ENCODE measurements at places on chromosomes 16 and 17.

DNA sequence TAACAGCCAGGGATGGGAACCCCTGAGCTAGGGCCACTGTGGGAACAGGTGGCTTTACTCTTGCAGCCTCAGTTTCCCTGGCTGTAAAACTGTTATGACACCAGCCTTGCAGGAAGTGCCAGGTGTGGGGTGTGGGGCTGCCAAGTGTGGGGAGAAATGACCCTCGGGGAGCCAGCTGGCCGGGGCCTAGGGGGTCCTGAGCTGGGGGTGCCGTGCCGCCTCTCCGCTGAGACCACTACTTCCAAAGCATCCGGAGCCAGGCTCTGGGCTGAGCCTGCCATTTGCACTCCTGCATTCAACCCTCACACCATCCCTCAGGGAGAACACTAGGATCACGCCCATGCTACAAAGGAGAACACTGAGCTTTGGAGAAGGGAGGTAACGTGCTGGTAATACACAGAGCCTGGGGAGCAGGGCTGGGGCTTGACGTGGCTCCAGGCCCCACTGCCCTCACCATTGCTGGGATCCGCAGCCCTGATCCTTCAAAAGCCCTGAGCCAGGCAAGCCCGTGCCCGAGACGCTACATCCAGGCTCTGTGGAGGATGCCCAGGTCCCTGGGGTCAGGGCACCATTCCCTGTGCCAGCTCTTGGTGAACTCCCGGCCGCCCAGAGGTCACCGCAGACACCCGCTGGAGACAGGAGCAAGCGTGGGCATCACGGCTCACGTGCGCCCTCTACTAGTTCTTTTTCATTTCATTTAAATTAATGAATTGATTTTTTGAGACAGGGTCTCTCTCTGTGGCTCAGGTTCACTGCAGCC is 28.8 kb upstream of the GINS2 start:
- no peak for DNase-seq

GRCh38 chr17:19800571-19800970 is 52.5 kb upstream of the ALDH3A1 start:
- DNase-seq: no peak

DNA sequence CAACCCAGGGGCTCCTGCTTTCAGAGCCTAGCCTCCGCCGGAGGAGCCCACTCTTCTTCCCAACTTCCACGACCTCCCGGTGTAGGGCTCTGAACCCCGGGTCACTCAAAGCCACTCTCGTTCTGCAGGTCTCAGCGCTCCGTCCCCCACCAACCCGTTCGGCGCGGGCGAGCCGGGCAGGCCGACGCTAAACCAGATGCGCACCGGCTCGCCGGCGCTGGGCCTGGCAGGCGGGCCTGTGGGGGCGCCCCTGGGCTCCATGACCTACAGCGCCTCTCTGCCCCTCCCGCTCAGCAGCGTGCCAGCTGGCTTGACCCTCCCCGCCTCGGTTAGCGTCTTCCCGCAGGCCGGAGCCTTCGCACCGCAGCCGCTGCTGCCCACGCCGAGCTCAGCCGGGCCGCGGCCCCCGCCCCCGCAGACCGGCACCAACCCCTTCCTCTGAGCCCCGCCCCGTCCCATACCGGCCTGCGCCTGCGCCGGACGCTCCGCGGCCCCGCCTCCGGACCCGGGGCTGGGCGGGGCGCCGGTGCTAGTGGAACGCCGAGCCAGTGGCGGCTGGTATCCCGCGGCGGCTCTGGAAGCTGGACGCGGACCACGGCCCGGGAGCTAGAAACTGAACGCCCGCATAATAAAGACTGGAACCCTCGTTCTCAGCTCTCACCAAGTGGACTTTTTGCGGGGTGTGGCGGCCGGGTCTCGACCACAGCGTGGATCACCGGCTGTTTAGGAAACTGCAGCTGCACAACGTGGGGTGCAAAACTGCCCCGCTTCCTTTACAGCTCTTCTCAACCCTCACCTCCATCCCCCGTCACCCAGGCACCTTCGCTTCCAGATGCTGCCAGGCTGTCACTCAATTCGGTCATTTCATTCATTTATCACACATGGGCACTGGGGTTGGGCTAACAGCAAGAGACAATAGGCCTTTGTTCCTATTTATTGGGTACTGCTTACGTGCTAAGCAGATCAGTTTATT is 5.0 kb upstream of the SPATA20 start:
- peak; percentile 53 for DNase-seq

DNA sequence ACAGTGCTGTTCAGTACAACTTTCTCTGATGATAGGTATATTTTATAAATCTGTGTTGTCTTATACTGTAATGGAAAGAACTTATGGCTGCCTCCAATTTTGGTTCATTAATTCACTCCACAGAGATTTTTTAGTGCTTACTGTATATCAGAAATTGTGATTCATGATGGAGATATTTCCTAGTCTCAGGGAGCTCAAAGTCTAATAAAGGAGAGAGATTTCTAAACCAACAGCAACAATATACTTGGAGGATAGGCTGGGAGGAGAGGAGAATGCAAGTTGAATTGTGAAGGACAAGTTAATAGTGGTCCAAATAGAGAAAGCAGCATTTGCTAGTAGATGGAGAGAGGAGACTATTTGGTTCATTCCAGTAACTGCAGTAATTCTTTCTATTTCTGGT is 63.5 kb downstream of the TANC2 start:
- peak; percentile 78 for DNase-seq

GRCh38 chr17:44436336-44436735 is 46.9 kb upstream of the ITGA2B start:
- DNase-seq: no peak

- DNase-seq: peak; percentile 31
Measured at GRCh38 chr17:74379495-74380085, 12.3 kb downstream of the GPR142 start.

- no peak for DNase-seq
Measured at GRCh38 chr17:78774956-78775571, 7.0 kb downstream of the CYTH1 start.

- DNase-seq: no peak
Measured at GRCh38 chr16:66489385-66489784, 60.5 kb downstream of the TK2 start.
